CD4-positive, alpha-beta T cell treated with Interleukin-15 for 4 hours (primary cell): ENCODE measurements at places on chromosomes 4 and X.

DNA sequence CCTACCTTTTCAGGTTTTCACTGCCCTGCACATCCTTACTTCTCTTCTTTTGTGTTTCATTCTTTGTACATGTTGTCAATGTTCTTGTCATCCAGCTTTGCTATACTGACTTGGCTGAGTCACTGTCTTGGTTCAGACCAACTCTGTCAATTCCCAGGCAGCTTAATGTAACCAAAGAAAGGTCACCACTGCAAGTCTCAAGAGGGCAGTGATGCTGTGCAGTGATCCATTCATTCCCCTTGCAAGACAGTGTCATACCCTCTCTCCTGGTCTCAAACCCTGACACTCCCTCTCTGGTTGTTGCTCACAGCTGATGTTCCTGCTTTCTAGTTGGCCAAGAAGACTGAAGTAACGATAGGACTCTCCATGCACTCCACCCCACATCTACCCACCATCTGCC lies 17.5 kb downstream of the RAB39B start:
- DNase-seq = no peak

- no peak for DNase-seq
These were observed 905.7 kb downstream of the CCSER1 start for GRCh38 chr4:91032725-91033445.

GRCh38 chr4:118740869-118741268 lies 55.7 kb downstream of the METTL14 start:
- peak; percentile 6 for DNase-seq

DNA sequence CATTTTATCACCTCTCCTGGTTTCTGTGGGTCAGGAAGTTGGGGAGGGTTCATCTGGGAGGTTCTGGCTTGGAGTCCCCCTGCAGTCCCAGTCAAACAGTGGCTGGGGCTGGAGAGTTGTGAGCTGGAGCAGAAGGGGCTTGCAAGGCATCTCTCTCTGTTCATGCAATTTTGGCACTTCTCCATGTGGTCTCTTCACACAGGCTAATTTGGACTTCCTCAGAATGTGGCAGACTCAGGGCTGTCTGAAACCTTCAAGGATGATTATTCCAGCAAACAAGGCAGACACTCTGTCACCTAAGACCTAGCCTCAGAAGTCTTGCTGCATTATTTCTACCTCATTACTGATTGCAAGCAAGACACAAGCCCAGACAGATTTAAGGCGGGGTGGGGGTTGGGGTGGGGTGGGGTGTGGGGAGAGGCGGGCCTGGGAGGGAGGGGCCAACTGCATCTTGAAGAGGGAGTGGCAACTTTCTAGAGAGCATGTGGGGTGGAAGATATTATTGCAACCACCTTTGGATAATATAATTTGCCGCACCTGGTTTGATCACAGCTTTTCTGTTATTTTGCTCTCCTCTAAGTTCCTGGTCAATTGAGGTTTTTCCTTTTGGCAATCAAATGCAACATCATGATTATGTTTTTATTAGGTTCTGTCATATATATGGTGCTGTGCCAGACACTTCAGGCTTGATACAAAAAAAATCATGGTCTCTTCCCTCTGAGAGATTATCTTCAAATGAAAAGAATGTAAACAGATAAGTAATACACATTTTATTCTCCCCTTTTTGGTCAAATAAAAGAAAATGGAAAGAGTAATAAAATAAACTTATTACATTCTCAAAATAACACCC lies 799.5 kb downstream of the RPA4 start:
- no peak for DNase-seq

DNA sequence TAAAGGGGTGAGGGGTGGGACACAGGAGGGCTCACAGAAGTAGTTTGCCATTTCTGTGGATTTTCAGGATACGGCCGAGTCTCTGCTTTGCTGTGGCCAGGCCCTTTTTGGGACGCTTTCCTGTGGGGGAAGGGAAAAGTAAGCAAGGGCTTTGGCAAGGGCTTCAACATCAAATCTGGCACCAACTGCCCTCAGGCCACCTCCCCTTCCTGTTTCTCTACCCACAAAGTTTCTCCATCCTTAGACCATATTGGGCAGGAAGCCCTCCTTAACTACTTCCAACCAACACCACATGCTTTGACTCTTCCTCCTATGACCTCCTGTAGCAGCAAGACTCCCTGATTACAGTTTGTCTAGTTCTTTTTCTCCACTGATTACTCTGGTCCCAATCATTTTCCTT lies 105.1 kb downstream of the PHF8 start:
- DNase-seq = no peak

GRCh38 chrX:45191820-45192409 lies 8.8 kb downstream of the DIPK2B start:
- DNase-seq = no peak

GRCh38 chr4:63308697-63309096 lies 1100.6 kb downstream of the TECRL start:
- DNase-seq = no peak

DNA sequence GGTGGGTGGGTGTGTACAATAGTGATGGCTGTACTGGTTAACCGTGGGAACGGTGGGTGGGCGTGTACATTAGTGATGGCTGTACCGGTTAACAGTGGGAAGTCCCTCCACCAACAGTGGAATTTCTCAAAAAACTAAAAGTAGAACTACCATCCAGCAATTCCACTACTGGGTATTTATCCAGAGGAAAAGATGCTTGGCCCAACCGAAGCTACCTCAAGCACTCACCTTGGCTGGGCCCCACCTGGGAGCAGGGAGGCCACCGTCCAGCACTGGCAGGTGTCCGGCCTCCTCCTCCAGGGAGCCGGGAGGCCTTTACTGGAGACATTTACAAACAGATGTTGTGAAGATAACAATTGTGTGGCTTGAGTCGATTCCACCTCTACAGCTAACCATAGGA lies 6.0 kb upstream of the MAEA start:
- no peak for DNase-seq

DNA sequence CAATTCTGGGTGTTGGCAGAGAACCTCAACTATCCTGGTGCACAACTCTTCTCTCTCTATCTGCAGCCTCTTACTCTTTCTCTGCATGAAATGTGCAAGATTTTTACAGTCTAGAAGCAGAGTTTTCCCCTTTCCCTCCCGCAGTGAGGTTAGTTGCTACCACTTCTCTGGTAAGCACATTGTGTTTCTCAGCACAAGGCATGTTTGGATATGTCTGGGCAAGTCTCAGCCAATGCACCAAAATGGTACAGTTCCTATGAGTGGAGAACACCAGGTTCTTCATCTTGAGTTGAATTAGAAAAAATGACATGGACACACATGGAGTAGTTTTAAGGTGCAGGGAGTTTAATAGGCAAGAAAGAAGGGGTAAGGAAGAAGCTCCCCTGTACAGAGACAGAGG lies 187.0 kb downstream of the CCNG2 start:
- no peak for DNase-seq

DNA sequence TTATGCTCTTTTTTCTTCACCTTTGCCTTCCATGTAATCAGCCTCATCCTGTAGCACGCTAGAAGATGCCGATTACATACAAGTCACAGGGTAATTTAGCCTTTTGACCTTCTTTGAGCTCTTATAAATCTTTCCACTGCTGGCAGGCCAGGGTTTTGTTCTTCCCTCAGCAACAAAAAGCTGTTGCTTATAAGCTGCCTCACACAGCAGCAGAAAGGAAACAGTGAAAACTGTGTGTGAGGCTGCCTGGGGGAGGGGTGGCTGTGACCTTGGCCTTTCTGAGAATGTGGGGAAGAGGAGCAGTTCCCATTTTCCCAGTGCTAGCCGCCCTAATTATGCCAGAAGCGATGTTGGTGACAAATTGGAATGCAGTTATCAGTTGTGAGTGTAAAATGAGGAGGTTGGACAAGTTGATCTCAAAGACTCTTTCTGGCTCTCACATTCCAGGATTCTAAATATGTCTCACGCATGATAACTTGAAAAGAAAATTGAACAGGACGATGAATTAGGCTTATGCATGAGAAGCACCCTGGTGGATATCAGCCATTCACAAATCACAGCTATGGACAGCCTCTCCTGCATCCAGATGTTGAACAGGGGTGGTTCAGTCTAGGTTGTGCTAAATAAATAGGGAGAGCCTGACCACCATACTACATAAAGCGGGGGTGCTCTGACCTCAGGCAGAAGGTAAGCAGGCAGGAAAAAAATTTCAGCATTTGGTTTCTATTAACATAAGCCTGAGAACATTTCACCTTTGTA lies 25.7 kb downstream of the SLITRK2 start:
- no peak for DNase-seq

DNA sequence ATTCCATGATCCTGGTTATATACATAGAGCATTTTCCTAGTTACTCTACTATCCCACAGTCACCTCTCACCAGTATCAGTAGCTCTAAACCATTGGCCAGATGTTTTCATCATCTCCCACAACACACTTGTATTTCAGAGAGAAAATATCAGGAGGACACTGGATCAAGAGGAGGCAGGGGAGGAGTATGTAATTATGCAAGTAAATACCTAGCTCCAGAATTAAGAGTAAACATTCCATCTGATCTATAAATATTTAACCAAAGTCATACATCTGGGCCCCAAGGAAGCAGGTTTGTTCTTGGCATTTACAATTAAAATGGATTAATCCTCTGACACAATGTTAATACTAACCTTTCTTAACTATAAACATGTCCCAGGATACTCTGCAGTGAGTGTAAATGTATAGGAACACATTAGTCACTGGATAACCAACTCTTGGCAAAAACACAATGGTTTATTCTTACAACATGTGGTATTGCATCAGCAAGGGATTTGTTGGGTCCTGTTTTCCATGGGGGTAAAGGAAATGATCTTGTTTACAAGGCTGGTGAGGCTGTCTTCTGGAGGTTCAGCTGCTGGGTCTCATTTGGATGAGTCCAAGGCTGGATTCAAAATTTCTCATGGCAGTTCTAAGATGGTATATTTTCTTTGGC lies 170.1 kb downstream of the ATG4A start:
- no peak for DNase-seq

- DNase-seq = no peak
These were observed 37.0 kb upstream of the NSG1 start for GRCh38 chr4:4349867-4350266.

DNA sequence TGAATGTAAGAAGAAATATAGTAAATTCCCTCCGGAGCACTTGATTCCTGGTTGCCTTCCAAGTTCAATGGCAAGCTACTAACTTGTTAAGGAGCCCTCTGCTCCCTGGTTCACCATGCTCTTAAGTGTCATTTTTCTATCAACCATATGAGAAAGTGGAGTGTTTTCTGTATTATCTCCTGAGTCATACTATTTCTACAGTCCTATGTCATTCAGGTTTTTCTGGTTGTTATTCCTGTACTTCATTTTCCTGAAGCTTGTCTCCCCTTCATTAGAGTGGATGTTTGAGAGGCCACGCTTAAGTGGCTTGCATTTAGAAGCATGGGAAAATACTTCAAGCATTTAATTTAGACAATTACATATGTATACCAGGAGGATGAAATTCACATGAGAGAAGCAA lies 14.7 kb upstream of the EPGN start:
- DNase-seq = no peak

DNA sequence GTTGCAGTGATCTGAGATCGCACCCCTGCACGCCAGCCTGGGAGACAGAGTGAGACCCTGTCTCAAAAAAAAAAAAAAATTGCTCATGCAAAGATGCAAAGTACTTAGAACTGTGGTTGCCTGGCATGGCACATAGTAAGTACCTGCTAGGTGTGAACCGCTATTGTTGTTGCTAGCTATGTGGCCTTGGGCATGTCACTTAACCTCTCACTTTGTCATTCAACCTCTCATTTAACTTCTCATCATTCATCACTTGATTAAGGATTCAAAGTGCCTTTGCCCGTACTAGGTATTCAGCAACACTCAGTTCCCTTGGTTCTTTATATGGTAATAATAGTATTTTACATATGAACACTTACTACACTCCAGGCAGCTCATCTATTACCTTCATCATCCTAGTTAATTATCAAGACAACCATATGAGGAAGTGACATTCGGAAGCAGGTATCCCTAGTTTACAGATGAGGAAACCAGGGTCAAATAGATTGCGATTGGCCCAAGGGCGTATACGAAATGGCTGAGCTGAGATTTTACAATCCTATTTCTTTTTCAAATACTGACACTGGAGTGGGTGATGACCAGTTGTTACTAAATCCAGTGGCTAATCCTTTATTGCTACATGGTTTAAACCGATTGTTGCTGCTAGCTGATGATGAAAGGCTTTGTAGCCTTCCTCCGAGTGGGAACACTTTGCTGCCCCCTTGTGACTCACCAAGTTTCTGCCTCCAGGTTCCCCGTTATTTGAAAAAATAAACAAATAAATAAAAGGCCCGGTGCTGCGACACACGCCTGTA lies 28.8 kb upstream of the SOWAHD start:
- DNase-seq = peak; percentile 70

DNA sequence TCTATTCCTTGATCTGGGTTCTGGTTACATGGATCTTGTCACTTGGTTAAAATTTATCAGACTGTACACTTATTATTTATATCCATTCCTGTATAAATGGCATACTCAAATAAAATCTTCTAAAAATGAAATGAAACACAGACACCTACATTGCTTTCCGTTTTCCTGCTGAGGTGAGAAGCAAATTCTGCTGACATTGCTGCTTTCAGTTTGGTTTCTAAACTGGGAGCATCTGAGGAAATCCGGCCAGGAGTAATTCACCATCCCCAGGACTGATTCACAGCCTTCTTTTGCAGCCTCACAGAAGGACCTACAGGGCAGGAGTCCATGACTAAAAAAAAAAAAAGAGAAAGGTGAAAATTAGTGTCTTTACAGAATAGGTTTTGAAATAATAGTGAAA lies 93.6 kb downstream of the CORIN start:
- no peak for DNase-seq

- DNase-seq = no peak
These were observed 427.2 kb downstream of the FAT4 start for GRCh38 chr4:125741825-125742452.

DNA sequence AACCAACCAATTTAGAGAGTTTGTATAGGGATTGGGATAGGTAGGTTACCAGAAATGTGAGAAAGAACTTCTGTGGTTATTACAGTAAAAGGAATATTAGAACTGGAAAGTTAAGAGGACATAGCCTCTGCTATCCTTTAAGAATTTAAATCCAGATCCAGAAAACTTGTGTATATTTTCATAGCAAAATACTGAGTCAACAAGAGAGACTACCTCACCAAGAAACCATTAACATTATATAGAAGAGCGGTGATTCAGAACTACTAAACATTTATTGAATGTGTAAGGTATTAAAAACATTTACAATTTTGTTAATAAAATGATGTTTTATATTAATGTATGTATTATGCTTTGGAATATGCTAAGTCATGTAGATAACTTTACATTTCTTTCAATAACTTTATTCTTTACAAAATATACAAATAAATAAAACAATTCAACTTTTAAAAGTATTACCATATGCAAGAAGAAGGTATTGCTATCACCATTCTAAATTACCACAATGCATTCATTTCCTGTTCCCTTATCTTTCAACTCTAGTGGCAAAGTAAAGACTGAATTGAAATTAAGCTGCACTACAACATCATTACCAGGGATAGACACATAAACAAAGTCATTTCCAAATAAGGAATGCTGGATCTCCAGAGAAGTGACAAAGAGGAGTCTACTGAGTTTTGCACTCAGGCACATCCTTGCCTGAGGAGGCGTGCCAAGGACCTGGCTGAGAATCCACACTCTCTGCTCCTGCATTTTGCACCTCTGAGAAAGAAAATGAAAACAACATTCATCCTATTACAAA lies 6.1 kb upstream of the BDH2 start:
- DNase-seq = no peak

GRCh38 chrX:30816079-30816478 lies 73.0 kb downstream of the TAB3 start:
- no peak for DNase-seq

- no peak for DNase-seq
These were observed 147.2 kb downstream of the RELL1 start for GRCh38 chr4:37538931-37539330.
